ENCODE measurements at places on chromosomes 13 and 19.

DNA sequence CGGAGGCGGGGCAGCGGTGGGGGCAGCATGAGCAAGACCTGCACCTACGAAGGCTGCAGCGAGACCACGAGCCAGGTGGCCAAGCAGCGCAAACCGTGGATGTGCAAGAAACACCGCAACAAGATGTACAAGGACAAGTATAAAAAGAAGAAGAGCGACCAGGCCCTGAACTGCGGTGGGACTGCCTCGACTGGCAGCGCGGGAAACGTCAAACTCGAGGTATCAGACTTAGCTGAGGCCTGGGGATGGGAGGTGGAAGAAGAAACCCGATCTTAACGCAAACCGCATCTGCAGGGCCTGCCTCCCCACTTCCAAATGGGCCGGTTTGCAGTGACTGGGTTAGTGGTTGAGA, 693 bp downstream of the RFXAP start:
- DNase-seq: peak; percentile 4

- no peak for DNase-seq
These were observed 8.4 kb upstream of the DCUN1D2 start for GRCh38 chr13:113498905-113499304.

DNA sequence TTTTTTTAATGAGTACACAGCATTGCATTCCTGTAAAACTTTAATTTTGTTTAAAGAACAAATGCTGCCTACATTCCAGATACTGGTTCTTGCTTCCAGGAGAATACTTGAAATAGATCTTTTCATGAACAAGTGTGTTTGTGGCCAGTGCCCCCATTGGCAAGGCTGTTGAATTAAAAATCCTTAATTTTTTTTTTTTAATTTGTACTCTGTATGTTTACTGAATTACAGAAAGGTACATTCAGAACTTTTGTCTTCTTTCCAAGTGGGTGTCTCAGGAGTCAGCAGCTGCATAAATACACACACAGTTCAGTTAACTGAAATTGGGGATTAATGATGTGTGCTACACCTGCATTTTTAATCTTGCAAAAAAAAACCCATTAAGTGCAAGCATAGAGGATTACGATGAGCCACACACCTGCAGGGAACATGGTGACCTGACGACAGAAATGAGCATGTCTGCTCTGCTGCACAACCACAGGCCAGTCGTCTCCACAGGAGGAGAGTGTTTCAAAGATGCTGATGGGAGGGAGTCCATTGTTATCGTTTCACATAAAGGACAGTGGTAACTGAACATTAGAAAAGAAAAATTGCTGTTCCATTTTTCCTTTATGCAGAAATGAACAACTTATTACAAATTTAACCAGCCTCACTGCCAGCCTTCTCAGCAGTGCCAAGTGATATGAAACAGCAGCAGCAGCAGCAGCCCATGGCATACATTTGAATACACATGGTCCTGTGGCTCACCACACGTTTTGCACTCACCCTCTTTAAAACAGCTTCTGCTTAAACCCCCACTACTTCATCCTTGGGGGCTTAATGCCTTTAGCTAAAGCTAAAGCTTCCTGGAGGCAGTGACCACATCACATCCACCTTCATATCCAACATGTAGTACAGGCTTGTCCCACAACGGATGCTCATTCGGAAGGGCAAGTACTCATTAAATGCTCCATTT, 72.3 kb upstream of the RFC3 start:
- DNase-seq: no peak

- DNase-seq: no peak
These were observed 10.0 kb upstream of the FLT3 start for GRCh38 chr13:28110414-28110813.

DNA sequence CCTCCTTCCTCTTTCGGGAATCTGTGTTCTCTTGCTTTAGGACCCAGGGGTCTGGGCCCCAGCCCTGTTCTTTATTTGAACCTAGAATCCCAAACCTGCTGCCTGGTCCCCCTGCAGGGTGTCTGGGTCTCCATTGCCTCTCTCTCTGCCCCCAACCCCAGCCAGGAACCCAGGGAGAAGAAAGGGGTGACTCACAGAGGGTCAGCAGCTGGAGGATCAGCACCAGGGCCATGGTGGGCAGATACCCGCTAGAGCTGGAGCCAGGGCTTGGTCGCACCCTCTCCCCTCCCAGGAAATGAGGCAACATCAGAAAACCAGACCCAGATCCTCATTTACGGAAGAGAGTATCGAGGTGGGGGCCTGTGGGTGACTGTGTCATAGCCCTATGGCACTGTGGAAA, at the start of gene OSCAR:
Gene OSCAR, minus strand, starts transcription at position 243 of the 400 bp plus-strand sequence. Its CDS starts 11 bp downstream, at position 232.
- no peak for DNase-seq

GRCh38 chr13:48533961-48534600, 1.2 kb upstream of the RCBTB2 start:
- no peak for DNase-seq

DNA sequence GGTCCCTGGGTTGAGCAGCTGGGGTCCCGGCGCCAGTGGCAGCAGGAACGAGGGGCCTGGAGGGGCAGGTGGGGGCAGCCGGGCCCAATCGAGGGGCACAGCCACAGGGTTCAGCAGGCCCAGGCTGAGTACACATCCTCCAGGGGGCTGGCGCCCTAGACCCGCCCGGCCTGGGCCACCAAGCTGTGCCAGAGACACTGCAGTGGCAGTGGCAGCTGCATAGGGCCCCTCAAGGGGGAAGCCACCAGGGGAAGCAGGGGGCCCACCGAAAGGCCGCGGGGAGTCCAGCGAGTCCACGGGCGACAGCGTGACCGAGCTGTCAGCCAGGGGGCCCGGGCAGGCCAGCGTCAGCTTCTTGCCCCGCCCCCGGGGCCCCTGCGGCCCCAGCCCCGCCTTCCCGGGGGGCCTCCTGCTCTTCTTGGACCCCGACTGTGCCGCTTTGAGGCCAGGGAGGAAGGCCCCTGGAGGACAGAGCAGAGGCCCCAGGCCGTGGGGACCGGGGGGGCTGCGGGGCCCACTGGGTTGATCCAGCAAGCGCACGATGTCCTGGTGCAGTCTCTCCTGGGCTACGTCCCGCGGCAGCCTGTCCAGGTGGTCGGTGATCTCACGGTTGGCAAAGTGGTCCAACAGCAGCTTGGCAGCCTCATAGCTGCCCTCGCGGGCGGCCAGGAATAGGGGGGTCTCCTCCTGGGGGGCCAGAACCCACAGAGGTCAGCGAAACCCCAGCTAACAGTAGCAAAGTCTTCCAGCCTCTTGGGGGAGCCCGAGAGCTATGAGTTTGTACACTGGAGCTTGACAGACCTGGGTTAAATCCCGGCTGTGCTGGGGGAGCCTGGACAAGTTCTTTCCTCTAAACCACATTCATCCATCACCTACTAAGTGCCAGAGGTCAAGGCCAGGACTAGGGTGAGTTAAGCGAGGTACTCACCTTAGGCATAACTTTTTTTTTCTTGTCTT, 39.5 kb downstream of the NOTCH3 start:
- DNase-seq: no peak

- DNase-seq: no peak
These were observed 39.1 kb downstream of the ERICH6B start for GRCh38 chr13:45576466-45576865.

DNA sequence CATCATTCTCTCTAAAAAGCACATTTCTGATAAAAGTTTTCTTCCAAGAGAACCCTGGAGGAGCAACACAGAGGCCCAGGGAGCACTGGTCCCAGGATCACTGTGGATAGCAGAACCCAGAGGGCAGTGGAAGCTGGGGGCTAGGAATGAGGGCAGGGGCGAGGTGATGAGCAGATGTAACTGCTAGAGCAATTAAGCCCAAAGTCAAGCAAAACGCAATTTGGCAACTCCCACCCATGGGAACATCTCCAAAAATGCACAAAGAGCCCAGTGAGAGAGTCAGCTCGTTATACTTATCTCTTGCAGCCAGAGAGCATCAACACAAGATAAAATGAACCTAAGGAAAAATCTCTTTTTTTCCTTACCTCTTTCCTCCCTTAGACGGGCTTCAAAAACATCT, 284.2 kb downstream of the TBC1D4 start:
- DNase-seq: no peak

- no peak for DNase-seq
These were observed 63.5 kb upstream of the CSNK1A1L start for GRCh38 chr13:37168926-37169325.

- DNase-seq: no peak
These were observed 574 bp upstream of the XPO4 start for GRCh38 chr13:20903164-20903475.

DNA sequence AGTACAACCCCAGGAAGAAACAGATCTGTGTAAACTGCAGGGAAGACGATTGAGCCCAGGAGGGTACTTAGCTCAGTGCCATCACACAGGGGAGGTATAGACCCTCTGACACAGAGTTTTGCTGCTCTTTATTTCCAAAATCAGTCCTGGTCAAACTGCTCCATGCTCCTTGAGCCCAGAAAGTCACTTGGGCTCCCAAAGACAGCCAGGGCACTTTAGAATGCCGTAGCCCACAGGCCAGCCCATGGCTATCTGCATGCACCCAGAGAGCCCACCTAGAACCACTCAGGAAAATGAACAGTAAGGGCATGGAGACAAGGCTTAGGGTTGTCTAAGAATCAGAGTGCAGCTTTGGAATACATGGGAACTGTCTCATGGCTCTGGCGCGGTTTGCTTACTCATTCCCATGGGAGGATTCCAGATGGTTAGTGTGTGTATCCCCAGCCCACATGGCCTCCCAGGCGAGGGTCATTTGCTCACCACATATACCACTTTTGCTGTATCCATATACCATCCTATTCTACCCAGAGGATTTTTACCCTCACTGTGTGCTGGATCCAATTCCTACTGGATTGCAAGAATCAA, 14.7 kb upstream of the PDCD5 start:
- no peak for DNase-seq

DNA sequence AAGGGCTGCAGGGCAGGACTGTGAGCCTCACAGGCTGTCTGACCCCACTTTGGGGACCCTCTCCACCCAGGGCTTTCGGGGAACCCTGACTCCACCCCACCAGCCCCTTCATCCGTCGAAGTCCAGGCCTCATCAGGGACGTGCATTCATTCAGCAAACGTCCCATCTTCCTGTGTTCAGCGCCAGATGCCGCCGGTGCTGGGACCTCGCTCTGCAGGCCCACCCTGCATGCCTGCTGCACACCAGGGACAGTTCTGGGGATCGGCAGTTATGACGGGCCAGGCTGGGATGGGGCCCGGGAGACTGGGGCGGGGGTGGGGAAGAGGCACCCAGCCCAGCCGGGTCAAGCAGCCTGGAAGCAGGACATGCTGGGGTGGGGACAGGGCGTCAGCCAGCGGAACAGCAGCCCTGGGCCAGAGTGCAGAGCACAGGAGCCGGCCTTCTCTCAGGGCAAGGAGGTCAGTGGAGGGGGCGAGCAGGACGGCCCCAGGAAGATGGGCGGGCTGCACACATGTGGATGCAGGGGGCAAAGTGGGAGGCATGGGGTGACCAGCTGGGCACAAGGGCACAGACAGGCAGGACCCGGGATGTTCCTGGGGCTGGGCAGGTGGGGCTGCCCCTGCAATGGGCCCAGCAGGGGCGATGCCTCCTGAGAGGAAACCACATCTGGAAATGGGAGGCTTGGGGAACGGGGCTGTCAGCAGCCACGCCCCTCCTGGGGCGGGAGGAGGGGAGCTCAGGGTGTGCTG, 5.1 kb downstream of the GAMT start:
- DNase-seq: no peak

- DNase-seq: no peak
These were observed 22.0 kb downstream of the GPC6 start for GRCh38 chr13:93248627-93249047.

GRCh38 chr19:29837448-29837981, 25.7 kb downstream of the CCNE1 start:
- DNase-seq: no peak

DNA sequence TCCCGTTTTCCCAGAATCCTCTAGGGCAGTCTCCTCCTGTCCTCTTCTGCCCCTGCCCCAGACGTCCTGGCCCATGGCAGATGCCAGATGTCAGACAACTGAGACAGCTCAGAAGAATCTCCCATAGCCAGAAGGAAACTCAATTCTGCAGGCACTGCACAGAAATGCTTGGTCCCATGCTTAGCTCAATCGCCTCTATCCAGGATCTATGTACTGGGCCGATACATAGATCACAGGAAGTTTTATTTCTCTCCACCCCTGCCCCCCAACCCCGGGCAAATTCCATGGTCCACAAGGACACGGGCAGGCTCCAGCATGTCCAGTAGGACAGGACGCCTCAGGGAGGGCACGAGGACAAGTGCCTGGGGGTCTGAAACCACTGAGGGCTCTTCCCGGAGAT, 4.8 kb downstream of the MBD3 start:
- no peak for DNase-seq

GRCh38 chr19:18456974-18457373, 19.0 kb upstream of the ISYNA1 start:
- no peak for DNase-seq

DNA sequence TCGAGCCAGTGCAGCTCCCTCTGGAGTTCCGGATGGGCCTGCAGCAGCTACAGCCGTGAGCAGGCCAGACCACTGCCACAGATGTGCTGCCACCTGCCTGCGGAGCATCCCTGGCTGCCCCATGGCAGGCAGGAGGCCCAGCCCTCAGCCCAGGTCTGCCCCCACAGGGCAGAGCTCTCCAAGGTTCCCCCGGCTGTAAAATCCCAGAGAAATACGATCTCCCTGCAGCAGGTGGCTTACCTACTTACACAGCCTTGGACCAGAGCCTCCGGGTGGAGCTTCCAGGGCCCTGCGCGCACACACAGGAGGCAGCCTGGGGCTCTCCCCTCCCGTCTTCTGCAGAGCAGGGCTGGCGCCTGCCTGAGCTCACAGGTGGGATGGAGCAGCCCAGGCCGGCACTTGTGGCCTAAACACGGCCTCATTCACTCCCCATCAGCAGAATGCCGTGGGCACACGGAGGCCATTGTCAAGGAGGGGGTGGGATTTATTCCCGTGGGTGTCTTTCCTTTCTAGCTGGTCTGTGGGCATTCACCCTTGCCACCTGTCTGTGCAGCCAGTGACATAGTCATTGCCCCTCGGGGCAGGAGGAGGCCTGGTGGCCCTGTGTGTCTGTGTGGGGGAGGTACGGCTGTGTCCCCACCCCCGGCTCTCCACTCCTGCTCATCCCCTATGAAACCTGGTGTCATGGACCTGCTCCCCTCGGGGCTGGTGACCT, 118.0 kb downstream of the KDM4B start:
- no peak for DNase-seq

DNA sequence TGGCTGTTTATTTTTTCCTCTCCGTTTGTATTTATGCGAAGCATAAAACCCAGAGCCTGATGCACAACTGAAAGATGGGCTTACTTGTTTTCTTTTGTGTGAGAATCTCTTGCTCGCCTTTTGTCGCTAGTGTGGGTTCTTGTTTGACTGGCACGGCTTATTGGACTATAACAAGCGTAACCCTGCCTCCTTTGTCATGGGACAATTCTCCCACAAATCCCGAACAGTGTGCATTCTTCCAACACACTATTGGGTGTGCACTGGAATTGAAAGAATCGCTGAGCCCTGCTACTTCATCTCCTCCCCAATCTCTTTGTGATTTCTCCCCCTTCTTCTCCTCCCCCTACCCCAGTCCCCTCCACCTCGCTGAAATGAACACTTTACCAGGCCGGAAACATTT, 110.8 kb downstream of the ZIC5 start:
- no peak for DNase-seq
